ENCODE measurements at places on chromosomes 7 and 10.

DNA sequence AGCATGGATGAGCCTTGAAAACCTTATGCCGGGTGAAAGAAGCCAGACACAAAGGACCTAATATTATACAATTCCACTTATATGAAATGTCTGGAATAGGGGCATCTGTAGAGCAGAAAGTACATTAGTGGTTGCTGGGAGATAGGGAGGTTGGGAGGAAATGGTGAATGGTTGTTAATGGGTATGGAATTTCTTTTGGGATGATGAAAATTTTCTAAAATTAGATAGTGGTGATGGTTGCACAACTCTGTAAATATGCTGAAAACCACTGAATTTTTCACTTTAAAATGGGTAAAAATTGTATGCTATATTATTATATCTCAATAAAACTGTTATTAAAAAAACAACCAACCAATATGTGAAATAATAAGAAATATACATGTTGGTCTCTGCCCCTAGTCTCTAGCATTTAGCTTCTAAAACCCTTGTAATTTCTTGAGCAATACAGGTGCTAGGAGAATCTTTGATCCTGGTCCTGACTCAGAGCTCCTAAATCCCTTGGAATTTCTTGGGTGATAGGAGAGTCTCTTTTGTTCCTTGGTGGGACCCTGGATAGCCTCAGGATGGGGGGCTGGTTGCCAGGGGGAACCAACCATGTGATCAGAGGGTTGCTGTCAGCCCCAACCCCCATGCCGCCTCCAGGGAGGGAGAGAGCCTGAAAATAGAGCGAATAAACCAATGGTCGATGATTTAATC, 64.0 kb downstream of the TACR2 start:
- no peak for DNase-seq

GRCh38 chr7:130904031-130904757, 170.2 kb upstream of the KLF14 start:
- DNase-seq: no peak

- DNase-seq: no peak
Measured at GRCh38 chr7:26500749-26501352, 209.2 kb downstream of the SNX10 start.

DNA sequence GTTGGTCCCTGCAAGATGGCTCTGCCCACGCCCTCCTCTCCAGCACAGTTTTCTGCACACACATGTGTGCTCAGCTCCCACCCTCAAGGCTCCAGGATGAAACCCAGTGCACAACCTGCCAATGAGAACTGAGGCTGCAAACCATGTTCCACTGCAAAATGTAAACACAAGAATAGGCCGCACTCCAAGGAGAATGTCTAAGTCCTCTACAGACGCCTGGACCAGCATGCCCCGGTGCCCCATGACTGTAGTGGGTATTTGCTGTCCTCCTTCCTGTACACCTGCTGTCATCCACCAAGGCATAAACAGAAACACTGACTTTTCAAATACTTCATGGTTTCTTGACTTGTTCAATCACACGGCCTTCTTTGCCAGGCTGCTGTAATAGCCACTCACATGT, 72.6 kb downstream of the COBL start:
- DNase-seq: no peak

DNA sequence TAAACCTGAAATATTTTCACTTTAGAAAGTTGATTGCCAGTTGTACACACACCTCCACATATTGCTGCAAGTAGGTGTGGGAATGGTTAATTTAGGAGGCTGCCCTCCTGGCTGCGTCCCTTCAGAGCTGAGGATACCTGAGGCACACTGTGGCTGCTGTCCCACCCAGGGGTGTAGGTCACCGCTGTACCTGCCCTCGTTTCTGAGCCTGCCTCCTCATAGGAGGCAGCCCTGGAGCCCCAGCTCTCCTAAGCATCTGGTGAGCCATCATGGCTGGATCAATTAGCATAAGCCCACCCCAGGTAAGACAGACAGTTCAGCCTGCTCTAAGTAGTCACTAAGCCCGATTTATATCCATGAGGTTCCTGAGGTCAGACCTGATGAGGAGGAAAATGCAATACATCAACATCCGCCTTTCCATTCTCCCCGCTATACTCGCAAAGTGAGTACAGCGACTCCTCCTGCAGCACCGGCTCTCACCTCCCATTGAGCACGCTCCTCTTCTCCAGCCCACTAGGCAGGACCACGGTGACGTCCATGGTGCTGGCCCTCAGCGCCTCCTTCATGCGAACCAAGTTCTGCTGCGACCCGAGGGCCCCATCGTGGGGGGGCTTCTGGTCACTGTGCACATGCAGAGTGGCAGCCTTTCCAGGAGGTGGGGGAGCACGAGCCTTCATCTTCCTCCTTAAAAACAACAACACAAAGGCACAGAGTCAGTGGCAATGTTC, 97.2 kb downstream of the COBL start:
- DNase-seq: no peak

GRCh38 chr10:124057601-124058000, 35.8 kb downstream of the CHST15 start:
- DNase-seq: no peak

GRCh38 chr10:118953598-118954393, 75.7 kb upstream of the NANOS1 start:
- DNase-seq: no peak

- DNase-seq: peak; percentile 20
Measured at GRCh38 chr10:132132421-132132841, 54.3 kb upstream of the DPYSL4 start.

- no peak for DNase-seq
Measured at GRCh38 chr7:99016196-99016595, 127.7 kb downstream of the SMURF1 start.

DNA sequence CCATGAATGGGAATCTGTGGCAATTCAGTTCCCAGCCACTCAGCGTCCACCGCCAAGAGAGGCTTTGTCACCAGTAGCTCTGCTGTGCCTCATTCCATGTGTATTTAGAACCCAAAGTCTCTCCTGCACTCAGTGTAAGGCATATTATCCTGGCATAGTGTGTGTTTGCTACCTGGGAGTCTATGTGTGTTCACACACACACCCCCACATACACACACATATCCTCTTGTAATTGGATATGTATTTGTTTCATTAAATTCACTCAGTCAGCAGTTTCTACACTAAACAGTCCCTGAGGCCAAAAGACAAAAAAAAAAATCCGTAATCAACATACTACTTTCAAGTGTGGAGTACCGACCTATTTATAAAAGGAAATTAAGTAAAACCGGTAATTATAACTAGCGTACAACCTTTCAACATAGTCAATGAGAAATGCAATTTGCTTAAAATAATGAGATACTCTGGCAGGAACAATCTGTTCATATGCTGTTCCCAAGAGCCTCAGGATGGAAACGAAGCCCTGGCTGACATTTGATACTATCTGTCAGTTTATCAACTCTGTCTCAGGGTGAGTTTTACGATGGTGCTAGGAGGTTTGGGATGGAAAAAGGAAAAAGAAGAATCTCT, 425.8 kb upstream of the CELF2 start:
- no peak for DNase-seq

All from nucleus accumbens (tissue), 56 donors.